Hindlimb muscle (tissue), 1 donor: ENCODE measurements at places on chromosomes 1 and 21. TPM values are rescaled to one million over a fixed set of nuclear protein-coding genes. Genes with fewer than 3 reads are reported as not detected.

GPR52 gene
- not detected for polyA plus RNA-seq

TENT5C gene
- 2.2 TPM for polyA plus RNA-seq

AGT gene
- 17.9 TPM for polyA plus RNA-seq

AMIGO1 gene
- 14.8 TPM for polyA plus RNA-seq

CRYAA gene
- polyA plus RNA-seq: 0.34 TPM

THEM4 gene
- polyA plus RNA-seq: 15.0 TPM

TRIM17 gene
- polyA plus RNA-seq: 1.1 TPM

OXCT2 gene
- polyA plus RNA-seq: 0.37 TPM

KIF14 gene
- 2.1 TPM for polyA plus RNA-seq

PRSS38 gene
- not detected for polyA plus RNA-seq

MIA3 gene
- polyA plus RNA-seq: 57.4 TPM

OR10Z1 gene
- 0.10 TPM for polyA plus RNA-seq

HRNR gene
- polyA plus RNA-seq: 0.09 TPM

PLA2G4A gene
- polyA plus RNA-seq: 2.2 TPM

PLA2G2A gene
- 3.6 TPM for polyA plus RNA-seq

ATP1A4 gene
- 4.0 TPM for polyA plus RNA-seq

TAF12 gene
- 28.6 TPM for polyA plus RNA-seq

RCSD1 gene
- polyA plus RNA-seq: 60.8 TPM

HCRTR1 gene
- 0.23 TPM for polyA plus RNA-seq

MSH4 gene
- polyA plus RNA-seq: 0.67 TPM

CEP350 gene
- polyA plus RNA-seq: 35.3 TPM

ANGPTL3 gene
- polyA plus RNA-seq: 0.18 TPM

DISC1 gene
- polyA plus RNA-seq: 7.3 TPM

EVA1B gene
- 34.8 TPM for polyA plus RNA-seq

TRAF5 gene
- polyA plus RNA-seq: 23.1 TPM

CYP4X1 gene
- 4.1 TPM for polyA plus RNA-seq

CATSPERE gene
- polyA plus RNA-seq: 0.93 TPM
